ENCODE measurements at places on chromosomes 12 and 14. TPM values are rescaled to one million over a fixed set of nuclear protein-coding genes. Genes with fewer than 3 reads are reported as not detected.

NRL gene
- 1.5 TPM for total RNA-seq

KRT86 gene
- total RNA-seq, result not detected

RIPK3 gene
- total RNA-seq, result 5.4 TPM

IFNG-AS1 gene
- not detected for total RNA-seq

SERPINA6 gene
- not detected for total RNA-seq

SRRM4 gene
- not detected for total RNA-seq

B3GNT4 gene
- 3.4 TPM for total RNA-seq

KRT82 gene
- not detected for total RNA-seq

RND1 gene
- 0.46 TPM for total RNA-seq

PSEN1 gene
- 34.0 TPM for total RNA-seq

CIDEB gene
- total RNA-seq, result 2.2 TPM

AP1G2 gene
- 57.8 TPM for total RNA-seq

CCDC177 gene
- total RNA-seq, result not detected

ZDHHC22 gene
- total RNA-seq, result not detected

ZFYVE1 gene
- 5.2 TPM for total RNA-seq

STXBP6 gene
- total RNA-seq, result not detected

TEX22 gene
- not detected for total RNA-seq

IAPP gene
- not detected for total RNA-seq

KRT84 gene
- not detected for total RNA-seq

DPF3 gene
- total RNA-seq, result 0.28 TPM

TDRD9 gene
- 0.74 TPM for total RNA-seq

SLC6A15 gene
- 13.4 TPM for total RNA-seq

EPYC gene
- total RNA-seq, result not detected

KSR2 gene
- not detected for total RNA-seq

RIMBP2 gene
- total RNA-seq, result not detected

PSME1 gene
- total RNA-seq, result 143 TPM

FGF6 gene
- total RNA-seq, result not detected

TMEM63C gene
- total RNA-seq, result 22.3 TPM

LRCOL1 gene
- not detected for total RNA-seq

ASIC1 gene
- total RNA-seq, result 5.9 TPM

PROX2 gene
- not detected for total RNA-seq

PRH2 gene
- not detected for total RNA-seq

KRT71 gene
- total RNA-seq, result not detected

GAS2L3 gene
- total RNA-seq, result 5.7 TPM

DDX47 gene
- total RNA-seq, result 50.8 TPM

IL22 gene
- not detected for total RNA-seq

CLEC6A gene
- total RNA-seq, result not detected

KLHDC1 gene
- total RNA-seq, result 0.14 TPM

SNAPC1 gene
- 11.5 TPM for total RNA-seq

EEA1 gene
- 12.3 TPM for total RNA-seq

REP15 gene
- 0.78 TPM for total RNA-seq

ABCD2 gene
- total RNA-seq, result not detected

C12orf56 gene
- total RNA-seq, result 0.23 TPM

BRI3BP gene
- total RNA-seq, result 18.1 TPM

TMTC1 gene
- 5.1 TPM for total RNA-seq

ALDH1L2 gene
- total RNA-seq, result 2.9 TPM

GUCY2C gene
- total RNA-seq, result not detected

TRPV4 gene
- total RNA-seq, result 5.1 TPM

DHH gene
- under 0.01 TPM for total RNA-seq

CRIP2 gene
- total RNA-seq, result 186 TPM

GNB3 gene
- total RNA-seq, result 0.92 TPM

FAM186B gene
- 0.07 TPM for total RNA-seq

BLOC1S1 gene
- 152 TPM for total RNA-seq

LMNTD1 gene
- total RNA-seq, result not detected

KCNMB4 gene
- 2.0 TPM for total RNA-seq

POTEM gene
- not detected for total RNA-seq

PAWR gene
- total RNA-seq, result 28.3 TPM
